Stimulated activated CD8-positive, alpha-beta memory T cell treated with anti-CD3 and anti-CD28 coated beads, Interleukin-4, amount 100 ng/mL, for 1 hour (primary cell): ENCODE measurements at places on chromosomes 6 and 20.

- DNase-seq: no peak
Measured at GRCh38 chr6:121503589-121503991, 68.1 kb downstream of the GJA1 start.

GRCh38 chr6:147158881-147159280 is 45.3 kb upstream of the STXBP5 start:
- DNase-seq: no peak

DNA sequence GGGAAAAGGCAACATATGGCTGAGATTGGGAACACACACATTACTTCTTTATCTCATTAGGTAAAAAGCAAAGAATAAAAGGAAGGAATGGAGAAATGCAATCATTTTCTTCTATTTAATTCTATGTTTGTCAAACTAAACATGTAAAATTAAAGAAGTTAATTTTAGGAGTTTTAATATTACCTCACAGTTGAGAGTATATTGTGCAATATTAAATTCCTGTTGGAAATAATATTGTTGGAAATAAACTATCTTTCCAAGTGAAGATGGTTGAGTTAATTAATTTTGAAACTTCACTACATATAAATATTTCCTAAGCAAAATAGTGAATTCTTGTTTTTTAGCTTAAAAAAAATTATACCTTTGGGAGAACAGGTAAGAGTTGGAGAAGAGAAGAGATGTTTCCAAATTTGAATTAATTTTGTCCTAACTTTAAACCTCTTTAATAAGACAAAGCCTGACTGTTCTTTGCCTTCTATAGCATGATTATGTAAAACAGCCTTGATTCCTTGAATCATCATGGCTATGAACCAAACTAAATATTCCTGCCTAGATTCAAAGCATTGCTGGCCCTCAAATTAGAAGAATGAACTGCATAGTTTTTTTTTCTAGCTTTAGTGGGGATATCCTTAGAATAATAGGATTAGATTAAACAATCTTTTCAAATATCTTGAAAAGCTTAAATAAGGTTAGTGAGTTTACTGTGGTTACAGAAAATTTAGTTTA is 1349.1 kb upstream of the ADGRB3 start:
- no peak for DNase-seq

GRCh38 chr6:87154641-87154992 is 748 bp upstream of the ZNF292 start:
- no peak for DNase-seq

DNA sequence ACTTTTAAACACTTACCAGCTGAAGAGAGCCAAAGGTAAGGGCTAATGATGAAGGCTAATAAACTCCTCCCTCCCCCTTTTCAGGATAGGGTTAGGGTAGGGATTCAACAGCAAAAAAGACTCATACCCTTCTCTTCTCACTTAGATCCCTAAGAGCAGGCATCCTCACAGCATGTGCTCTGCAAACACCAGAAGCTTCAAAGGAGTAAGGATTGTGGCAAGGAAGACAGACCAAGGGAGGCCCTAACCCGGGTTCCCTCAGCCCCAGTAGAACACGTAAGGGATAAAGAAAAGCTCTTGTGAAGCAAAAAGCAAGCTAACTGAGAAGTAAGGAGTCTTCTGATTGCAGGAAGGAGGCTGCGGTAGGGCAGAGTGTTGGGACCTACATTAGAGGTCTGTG is 11.6 kb downstream of the MAP3K7 start:
- DNase-seq: no peak

- DNase-seq: no peak
Measured at GRCh38 chr20:58239216-58239615, 10.8 kb upstream of the ANKRD60 start.

DNA sequence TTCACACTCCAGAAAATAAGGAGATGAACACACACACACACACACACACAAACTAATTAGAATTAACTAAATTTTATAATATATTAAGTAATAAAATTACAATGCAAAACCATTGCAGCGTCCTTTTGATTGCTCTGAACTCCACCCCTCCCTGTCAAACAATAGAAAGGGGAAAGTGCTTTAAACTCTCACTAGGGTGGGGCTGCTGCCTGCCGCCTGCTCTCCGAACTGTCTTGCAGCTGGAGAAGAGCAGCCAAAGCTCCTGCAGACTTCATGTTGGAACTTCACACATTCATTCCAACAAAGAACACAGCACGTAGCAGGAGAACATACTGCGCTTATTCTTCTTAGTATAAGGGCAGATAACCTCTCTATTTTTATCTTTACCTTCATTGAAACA is 83.2 kb downstream of the GCLC start:
- no peak for DNase-seq

DNA sequence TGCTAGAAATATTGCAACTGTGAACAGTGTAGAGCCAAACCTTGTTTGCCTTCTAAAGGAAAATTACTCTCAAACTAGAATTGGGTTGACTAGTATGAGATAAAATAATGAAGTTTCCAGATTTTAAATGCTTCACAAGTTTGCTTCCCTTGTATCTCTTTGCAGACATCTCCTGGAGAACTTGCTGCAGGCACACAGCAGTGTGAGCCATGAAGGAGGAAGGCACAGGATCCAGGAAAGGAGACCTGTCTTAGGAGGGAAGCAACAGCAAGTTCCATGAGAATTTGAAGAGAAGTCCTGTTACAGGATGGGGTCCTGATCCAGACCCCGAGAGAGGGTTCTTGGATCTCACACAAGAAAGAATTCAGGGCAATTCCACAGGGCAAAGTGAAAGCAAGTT is 115.9 kb downstream of the BMP7 start:
- no peak for DNase-seq

DNA sequence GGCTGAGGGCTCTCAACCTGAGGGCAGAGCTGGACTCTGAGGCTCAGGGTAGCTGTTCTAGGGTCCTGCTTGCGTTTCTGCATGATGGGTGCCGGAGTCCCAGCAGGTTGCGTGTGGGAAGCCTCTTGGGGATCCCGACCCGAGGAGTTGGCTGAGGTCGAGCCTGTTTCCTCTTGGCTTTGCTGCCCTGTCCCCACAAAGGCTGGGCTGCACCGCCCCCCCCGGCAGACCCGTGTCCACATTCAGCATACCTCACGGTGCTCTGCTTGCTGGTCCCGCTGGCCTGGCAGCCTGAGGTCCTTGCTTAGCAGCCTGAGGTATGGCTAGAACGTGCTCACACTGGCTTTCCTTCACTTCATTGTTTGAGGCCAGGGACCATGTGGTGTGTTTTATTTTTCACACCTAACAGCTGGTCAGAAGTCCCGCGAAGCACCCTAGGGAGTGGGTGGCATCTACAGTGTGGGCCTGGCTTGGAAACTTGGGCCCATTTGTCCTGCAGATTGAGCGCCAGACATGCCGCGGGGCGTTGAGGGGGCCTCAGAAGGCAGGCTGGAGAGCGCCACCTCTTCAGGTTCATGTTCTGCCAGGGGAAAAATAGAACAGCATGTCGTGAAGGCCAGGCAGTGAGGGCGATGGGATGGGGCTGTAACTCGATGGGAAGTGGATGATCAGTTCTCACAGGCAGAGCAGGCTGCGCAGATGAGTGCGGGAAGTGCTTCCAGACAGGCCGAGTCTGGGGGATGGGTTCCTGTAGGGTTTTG is 9.5 kb downstream of the LSM14B start:
- no peak for DNase-seq

DNA sequence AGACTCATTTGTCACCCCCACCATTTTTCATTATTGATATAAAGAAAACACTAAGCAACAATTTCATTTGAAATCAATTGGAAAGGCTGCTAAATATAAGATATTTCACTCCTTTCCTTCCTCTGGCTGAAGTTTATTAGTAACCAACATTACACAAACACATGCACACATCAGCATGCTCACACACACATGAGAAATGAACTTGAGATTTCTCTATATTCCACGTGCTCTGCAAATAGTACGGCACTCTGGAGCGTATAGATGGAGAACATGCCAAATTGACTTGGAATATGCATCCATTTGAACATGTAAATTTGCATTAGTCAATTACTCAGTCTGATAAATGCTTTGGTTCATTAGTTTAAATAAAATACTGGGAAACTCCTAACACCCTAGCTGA is 37.1 kb upstream of the F13A1 start:
- DNase-seq: no peak

GRCh38 chr6:5905431-5906339 is 101.0 kb downstream of the NRN1 start:
- DNase-seq: no peak

DNA sequence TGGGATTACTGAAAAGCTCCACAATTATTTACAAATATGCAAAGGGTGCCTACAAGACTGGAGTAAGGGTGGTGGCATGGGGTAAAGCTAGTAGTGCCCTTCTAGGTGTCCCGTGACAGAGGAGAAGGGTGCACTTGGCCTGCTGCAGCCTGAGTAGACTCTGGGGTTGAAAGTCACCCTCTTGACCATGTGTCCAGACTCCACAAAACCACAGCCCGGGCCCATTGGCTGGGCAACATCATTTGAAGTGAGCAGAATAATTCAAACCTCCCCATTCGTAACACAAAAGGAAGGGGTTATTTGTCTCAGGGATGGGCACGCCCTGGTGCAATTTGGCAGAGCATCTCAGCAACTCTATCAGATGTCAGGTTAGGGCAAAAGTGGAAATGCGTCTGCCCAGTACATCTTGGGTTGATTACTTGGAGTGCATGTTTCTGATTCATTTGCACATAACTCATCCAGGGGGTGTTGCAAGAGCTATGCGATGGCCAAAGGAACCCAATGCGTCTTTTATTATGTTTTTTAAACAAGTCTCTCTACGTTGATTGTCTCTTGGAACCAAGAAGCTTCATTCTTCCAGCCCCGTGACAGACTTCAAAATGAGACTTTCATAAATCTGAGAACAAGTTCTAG is 56.7 kb downstream of the ISM1 start:
- no peak for DNase-seq

- DNase-seq: no peak
Measured at GRCh38 chr6:32882879-32883250, 28.9 kb downstream of the PSMB9 start.

DNA sequence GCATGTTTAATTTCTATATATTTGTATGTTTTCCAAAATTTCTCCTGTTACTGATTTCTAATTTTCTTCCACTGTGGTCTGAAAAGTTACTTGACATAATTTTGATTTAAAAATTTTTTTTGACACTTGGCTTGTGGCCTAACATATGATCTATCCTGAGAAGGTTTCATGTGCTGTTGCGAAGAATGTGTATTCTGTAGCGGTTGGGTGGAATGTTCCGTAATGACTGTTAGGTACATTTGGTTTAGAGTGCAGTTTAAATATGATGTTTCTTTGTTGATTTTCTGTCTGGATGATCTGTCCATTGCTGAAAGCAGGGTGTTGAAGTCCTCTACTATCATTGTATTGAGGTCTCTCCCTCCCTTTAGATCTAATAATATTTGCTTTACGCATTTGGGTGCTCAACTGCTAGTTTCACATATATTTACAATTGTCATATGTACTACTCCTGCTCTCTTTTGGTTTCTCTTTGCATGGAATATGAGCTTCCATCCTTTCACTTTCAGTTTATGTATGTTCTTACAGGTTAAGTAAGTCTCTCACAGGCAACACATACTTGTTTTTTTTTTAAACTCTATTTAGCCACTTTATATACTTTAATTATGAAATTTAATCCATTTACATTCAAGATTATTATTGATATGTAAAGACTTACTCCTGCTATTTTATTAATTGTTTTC is 19.5 kb upstream of the EDN1 start:
- no peak for DNase-seq

GRCh38 chr20:23340524-23340923 is 10.1 kb upstream of the NXT1 start:
- no peak for DNase-seq

GRCh38 chr6:125773387-125774341 is 17.1 kb upstream of the NCOA7 start:
- DNase-seq: no peak

GRCh38 chr20:33034115-33034514 is 2.7 kb downstream of the BPIFB6 start:
- no peak for DNase-seq
